Muscle of leg (tissue), 16 donors: ENCODE measurements at places on chromosomes 11 and 22. TPM values are rescaled to one million over a fixed set of nuclear protein-coding genes. Genes with fewer than 3 reads are reported as not detected.

LIF gene
- 0.75 TPM for total RNA-seq

OR56B4 gene
- not detected for total RNA-seq

KRTAP5-8 gene
- not detected for total RNA-seq

SYTL2 gene
- total RNA-seq = 65.7 TPM

KIRREL3 gene
- 0.27 TPM for total RNA-seq

DEFB131B gene
- not detected for total RNA-seq

- DNase-seq = no peak
Measured at GRCh38 chr22:17303840-17304779, 65.2 kb upstream of the CECR2 start.

DNA sequence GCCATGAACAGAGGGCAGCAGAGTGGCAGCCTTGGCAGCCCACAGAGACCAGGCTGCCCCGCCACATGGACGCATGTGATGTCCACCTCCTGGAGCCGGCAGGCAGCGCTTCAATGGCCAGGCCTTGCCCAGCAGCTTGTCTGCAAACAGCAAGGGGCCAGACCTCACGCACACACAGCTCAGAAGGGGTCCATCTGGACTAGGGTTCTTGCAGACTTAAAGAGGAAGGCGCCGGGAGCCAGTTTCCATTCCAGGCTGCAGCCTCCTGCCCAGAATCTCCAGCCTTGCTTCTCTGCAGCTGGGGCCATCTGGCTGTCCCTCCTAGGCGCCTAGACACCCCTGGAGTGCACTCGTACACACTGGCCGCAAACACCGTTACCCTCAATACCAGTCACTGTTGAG, 91.9 kb upstream of the TMEM45B start:
- no peak for DNase-seq

GRCh38 chr11:134478176-134478575, 66.1 kb upstream of the B3GAT1 start:
- DNase-seq = no peak

DNA sequence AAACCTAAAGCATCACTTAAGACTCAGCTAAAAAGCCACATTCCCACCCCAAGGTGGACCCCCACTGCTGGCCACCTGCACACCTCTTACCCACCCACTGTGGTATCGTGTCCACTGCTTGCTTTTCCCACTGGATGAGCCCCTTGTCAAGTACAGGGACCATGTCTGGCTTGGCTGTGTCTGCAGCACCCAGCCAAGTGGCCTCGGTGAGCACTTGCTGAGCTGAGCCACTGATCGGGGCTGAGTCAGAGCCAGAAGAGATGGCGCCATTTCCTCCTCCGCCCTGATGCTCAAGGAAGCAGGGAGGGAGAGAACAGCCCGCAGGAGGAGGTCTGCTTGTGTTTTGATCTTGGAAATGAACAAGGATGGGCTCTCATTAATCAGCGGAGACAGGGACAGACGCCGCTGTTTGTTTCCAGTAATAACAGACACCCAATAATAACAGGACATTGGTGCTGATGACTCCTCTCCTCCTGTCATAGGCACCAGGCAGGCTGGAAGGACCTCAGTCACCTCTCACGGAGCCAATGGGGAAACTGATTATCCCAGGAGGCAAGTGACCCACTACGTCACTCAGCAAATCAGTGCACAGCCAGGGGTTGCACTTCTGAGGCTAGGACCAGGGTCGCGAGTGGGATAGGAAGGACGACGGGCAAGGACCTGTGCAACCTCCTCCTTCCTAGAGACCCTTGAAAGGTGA, 85.2 kb upstream of the RTL6 start:
- DNase-seq = no peak

GRCh38 chr11:121244884-121245283, 47.7 kb upstream of the SC5D start:
- DNase-seq = no peak

DNA sequence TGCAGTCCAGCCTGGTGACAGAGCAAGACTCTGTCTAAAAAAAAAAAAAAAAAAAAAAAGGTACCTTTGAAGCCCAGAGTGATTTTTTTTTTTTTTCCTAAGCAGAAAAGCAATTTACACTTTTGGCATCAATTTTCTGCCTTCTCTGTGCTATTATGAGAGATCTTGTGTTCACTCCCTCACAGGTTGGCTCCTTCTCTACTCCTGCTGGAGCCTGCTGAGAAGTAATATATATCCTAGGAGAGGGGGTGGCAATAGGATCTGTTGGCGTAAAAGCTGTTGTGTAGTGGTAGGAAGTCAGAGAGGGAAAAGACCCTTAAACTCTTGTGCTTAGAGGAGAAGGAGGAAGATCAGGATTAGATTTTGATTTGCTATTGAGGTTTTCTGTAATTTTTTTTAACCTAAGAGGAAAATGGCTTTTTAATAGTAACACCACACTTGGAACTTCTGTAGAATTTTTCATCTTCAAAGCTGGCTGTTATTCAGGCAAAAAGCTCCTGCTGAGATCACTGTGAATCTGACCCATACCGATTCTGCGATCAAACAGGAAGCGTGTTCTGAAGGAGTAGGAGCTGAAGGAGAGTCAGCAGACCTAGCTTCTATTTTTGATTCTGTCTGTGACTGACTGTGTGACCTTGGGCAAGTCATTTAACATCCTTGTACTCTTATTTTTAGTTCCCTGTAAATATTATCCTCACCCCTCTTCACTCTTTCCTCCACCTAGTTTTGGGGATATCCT, 77.7 kb downstream of the TRIM44 start:
- no peak for DNase-seq

- peak; percentile 27 for DNase-seq
Measured at GRCh38 chr22:29658176-29658575, 54.7 kb downstream of the NF2 start.

DNA sequence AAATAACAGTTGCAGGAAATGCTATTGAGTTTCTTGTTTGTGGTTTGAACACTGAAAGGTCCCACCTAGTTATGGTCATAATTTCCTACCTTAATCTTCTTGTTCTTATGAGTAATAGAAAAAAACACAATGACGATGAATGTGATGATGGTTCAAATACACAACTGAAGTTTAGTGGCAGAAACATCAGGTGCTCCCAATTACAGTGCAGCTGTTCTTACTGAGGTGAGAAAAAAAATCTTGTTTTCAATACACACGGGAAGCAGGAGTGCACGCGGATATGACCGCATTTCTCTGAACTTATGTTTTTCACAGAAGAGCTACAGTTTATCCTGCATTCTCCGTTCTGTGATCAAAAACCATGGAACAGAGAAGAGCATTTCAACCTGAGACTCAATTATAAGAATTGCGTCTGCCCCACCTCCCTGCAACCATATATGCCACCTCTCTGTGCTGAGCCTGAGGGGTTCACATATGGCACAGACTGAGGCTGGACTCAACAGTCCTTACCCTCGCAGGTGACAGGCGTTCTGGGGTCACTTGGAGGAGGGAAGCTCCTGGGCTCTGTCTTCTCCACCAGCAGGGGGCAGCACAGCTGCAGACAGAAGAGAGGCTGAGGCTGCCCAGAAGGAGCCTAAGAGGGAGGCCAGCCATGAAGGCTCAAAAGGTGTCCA, 99.7 kb upstream of the IGLL5 start:
- peak; percentile 49 for DNase-seq

GRCh38 chr22:39690881-39691605, 120.5 kb downstream of the CACNA1I start:
- DNase-seq = peak; percentile 33
